ENCODE measurements at places on chromosomes 16 and 17.

DNA sequence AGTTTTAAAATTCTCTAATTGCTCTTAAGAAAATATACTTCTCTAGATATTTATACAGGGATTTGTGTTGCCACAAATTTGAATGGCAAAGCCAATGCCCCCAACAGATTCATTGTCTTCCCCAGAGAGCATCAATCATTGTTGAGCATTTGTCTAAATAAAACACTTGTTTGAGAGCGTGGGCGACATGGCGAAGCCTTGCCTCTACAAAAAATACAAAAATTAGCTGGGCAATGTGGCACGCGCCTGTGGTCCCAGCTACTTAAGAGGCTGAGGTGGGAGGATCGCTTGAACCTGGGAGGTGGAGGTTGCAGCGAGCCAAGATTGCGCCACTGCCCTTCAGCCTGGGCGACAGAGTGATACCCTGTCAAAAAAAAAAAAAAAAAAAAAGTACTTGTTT, 13.4 kb upstream of the SRSF1 start:
- no peak for DNase-seq

DNA sequence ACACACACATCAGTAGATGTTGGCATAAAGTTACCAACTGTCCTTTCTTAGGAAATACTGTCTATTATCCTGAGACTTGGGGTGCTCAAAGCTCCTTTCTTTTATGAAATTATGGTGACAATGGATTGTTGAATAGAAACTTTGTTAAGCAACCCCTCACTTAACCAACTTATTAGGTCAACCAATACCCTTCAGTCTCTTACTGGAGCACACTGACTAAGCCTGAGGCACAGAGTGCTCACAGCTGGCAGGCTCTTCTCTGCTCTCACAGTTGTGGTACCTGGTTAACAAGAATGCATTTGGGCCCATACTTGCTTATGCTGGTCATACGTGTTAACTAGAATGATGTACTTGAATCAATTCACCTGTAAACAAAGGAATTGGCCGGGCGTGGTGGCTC, 24.8 kb downstream of the CD300LF start:
- no peak for DNase-seq

GRCh38 chr17:81142301-81143199, 22.8 kb upstream of the PVALEF start:
- peak; percentile 87 for DNase-seq

- DNase-seq = no peak
Observed at GRCh38 chr17:15910791-15911190, 34.1 kb upstream of the ADORA2B start.

DNA sequence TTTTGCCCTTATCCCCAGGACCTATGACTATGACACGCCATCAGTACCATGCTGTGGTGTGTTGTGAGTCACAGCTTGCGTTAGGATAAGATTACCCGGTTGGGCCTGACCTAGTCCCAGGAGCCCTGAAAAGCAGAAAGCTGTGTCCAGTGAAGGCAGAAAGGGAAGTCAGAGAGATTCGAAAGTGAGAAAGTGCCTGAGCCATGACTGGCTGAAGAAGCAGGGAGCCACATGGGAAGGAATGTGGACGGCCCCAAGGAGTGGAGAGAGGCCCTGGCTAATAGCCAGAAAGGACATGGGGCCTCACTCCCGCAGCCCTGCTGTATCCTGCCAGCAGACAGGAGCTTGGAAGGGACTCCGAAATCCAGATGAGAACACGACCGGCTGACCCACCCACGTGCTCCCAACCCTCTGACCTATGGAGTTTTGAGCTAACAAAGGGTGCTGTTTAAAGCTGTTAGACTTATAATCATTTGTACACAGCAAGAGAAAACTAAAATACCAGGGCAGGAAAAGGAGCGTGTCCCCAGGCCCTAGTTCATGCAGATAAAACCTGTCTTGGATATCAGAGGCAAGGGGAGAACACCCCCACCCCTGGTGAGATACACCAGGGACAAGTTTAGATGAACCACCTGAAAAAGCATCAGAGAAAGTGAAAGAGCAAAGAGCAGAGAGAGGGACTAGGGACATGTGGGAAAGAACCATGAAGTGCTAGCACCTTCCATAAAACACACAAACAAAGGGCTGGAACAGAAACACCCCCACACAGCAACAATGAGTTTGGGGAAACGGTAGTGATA, 115.3 kb downstream of the SLC39A11 start:
- DNase-seq = peak; percentile 86

DNA sequence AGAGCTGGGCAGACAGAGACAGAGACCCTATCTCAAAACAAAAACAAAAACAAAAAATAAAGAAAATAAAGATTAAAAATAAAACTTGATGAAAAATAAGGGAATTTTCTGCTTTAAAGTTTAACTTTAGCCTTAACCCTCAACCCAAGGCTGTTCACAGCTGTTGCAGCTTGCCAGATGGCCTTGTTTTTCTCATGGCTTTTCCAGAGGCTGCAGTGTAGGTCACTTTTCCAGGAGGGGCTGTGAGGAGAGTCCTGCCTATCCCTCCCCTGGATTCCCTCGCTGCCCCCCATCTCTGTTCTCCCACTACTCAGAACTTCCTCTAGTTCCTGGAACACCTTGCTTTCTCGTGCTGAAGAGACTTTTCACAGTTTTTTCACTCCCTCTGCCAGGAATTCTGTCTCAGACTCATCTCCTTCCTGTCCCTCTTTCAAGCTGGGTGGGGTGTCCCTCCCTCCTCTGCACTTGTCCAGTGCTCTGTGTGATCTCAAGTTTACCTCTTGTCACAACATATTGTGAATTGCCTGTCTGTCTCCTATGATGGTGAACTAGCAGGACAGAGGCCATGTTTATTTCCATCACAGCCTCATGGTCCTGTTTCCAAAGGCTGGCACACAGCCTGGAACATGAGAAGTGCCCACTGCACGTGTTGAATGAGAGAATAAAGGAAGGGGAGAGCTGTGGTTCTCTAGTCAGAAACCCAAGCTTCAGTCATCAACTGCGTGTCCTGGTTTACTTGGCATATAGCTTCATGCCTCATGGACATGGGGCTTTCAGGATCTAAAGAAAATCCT, 69.9 kb upstream of the MSI2 start:
- no peak for DNase-seq

- no peak for DNase-seq
Observed at GRCh38 chr17:36661047-36661666, 59.8 kb downstream of the MRM1 start.
